Aorta (tissue), 5 donors: ENCODE measurements at places on chromosomes 3 and 15.

GRCh38 chr3:522888-523287 lies 326.3 kb downstream of the CHL1 start:
- DNase-seq = no peak

DNA sequence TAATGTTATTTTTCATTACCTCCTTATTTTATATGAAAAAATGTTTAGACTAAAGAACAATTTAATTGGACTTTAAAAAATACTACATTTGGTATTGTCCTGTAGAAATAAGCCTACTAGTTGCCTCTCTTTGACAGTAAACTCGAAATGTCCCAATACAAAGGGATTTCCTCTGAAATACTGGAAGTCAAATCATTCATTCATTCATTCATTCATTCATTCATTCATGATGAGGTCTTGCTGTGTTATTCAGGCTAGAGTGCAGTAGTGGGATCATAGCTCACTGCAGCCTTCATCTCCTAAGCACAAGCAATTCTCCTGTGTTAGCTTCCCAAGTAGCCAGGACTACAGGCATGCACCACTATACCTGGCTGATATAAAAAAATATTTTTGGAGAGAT lies 50.6 kb upstream of the PYGO1 start:
- no peak for DNase-seq

- no peak for DNase-seq
Measured at GRCh38 chr3:11944052-11944673, 60.0 kb upstream of the SYN2 start.

- DNase-seq = no peak
Measured at GRCh38 chr3:39850716-39851032, 41.3 kb downstream of the MYRIP start.

DNA sequence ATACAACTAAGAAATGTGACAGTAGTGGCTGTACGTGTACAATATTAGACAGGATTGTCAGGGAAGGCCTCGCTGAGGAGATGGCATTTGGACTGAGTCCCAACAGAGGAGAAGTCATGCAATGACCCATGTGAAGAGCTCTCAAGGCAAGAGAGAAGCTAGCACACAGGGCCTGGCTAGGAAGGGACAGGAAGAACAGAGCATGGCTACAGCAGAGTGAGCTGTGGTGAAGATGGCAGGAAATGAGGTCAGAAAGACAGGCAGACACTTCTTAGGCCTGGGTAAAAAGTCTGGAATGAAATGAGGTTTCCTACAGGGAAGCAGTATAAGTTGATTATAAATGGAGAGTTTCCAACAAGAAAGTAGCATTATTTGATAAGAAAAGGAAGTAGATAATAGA lies 33.2 kb upstream of the LEKR1 start:
- no peak for DNase-seq

GRCh38 chr15:26729030-26729429 lies 43.8 kb downstream of the GABRB3 start:
- DNase-seq = no peak
